Myometrial cell (primary cell): ENCODE measurements at places on chromosomes 3 and 15. TPM values are rescaled to one million over a fixed set of nuclear protein-coding genes. Genes with fewer than 3 reads are reported as not detected.

LSMEM2 gene
- total RNA-seq = not detected in 2 replicates

SCN11A gene
- not detected in 2 replicates for total RNA-seq

DPPA2 gene
- total RNA-seq = not detected in 2 replicates

POTEB2 gene
- not detected in 2 replicates for total RNA-seq

STRIT1 gene
- not detected in 2 replicates for total RNA-seq

SERPINI1 gene
- total RNA-seq = 1.4 and 2.3 TPM in 2 replicates

EHHADH gene
- total RNA-seq = 6.6 and 9.7 TPM in 2 replicates

LRRC2 gene
- 0.18 TPM in 1 of 2 replicates, not detected in the other for total RNA-seq

C2CD4A gene
- not detected in 2 replicates for total RNA-seq

TBC1D2B gene
- total RNA-seq = 20.6 and 21.6 TPM in 2 replicates

STRA6 gene
- 9.4 and 11.2 TPM in 2 replicates for total RNA-seq

SLC6A1 gene
- not detected in 2 replicates for total RNA-seq

CD96 gene
- not detected in 2 replicates for total RNA-seq

ARNT2 gene
- 6.2 and 9.5 TPM in 2 replicates for total RNA-seq

GOLGA6L10 gene
- 0.29 and 1.8 TPM in 2 replicates for total RNA-seq

CHL1 gene
- total RNA-seq = not detected in 2 replicates

CFAP100 gene
- not detected in 2 replicates for total RNA-seq

STX19 gene
- total RNA-seq = not detected in 2 replicates

CLDN16 gene
- 0.35 and 1.2 TPM in 2 replicates for total RNA-seq

CAMK2N2 gene
- not detected in 2 replicates for total RNA-seq

PPP2R3A gene
- total RNA-seq = 9.9 and 10.4 TPM in 2 replicates

ATP13A4 gene
- not detected in 2 replicates for total RNA-seq

LRRFIP2 gene
- 34.9 and 48.6 TPM in 2 replicates for total RNA-seq

CDCP1 gene
- 7.2 and 8.3 TPM in 2 replicates for total RNA-seq

LNP1 gene
- total RNA-seq = 2.1 and 2.9 TPM in 2 replicates
